CD8-positive, alpha-beta memory T cell (primary cell): ENCODE measurements at places on chromosomes 1 and 21.
A peak's percentile ranks its signal among the peaks of the same experiment; 100 is the strongest.

GRCh38 chr1:51504806-51505525 is 14.1 kb downstream of the EPS15 start:
- DNase-seq: no peak

DNA sequence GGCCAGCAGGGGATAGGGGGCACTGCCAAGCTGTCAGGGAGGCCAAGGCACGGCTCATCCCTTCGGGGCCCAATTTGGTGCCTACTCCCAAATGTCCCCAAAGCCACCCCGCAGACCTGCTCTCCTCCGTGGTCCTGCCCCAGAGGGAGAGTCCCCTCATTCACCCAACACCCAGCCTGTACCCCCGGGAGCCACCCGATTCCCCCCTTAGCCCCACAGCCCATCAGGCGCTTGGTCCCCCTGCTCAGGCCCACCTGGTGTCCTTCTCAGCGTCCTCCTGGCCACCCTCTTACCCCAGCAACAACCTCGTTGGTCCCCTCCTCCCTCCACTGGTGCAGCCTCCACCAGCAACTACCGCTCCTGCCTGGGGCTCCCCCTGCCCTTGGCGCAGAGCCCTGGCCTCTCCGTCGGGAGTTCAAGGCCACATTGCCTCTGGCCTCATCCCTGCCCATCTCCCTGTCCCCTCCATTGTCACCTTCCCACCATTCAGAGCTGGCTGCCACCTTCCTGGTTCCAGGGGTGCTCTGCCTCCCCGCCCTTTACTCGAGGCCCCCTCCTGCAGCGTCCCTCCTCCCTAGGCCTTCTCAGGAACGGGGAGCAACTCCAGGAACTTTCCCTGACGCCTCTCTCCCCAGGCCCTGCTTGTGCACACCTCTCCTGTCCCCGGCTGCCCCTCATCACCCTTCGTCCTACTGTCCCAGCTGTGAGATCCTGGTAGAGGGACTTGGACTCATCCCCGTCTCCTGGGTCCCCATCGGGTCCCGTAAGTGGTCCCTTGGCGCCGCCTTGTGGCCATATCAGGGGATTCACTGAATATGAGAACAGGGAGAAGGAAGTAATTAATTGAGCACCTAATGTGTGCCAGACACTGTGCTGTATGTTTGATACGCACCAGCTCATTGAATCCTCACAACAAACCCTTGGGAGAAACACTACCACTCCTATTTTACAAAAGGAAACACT is 73.9 kb downstream of the RAP1GAP start:
- DNase-seq: no peak

GRCh38 chr1:195745189-195746010 is 862.8 kb downstream of the KCNT2 start:
- DNase-seq: no peak

GRCh38 chr1:156124557-156125483 is 10.3 kb downstream of the LMNA start:
- DNase-seq: peak; percentile 38

GRCh38 chr1:206814716-206815341 is 42.5 kb upstream of the IL10 start:
- no peak for DNase-seq

GRCh38 chr1:162328512-162328911 is 48.1 kb downstream of the SPATA46 start:
- no peak for DNase-seq

GRCh38 chr1:63946866-63947491 is 173.2 kb downstream of the ROR1 start:
- no peak for DNase-seq

GRCh38 chr1:205582471-205583291 is 49.1 kb downstream of the ELK4 start:
- no peak for DNase-seq

- no peak for DNase-seq
These were observed 38.0 kb downstream of the SAMD13 start for GRCh38 chr1:84339503-84339902.

DNA sequence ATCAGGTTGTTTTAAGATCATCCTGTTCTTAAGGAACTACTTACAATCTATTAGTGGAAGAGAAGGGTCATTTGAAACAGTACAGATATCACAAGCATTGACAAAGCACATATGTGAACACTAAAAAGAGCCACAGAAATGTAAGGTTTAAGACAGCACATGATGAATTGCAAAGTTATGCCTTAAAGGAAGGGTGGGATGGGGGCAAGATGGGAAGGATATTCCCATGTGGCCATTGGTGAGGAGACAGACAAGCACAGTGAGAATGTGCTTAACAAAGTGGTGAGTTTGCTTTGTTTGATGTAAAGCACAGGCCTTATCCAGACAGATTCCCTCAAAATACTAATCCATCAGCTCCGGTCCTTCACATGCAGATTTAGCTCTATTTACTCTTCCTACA is 151.6 kb upstream of the IVNS1ABP start:
- no peak for DNase-seq

DNA sequence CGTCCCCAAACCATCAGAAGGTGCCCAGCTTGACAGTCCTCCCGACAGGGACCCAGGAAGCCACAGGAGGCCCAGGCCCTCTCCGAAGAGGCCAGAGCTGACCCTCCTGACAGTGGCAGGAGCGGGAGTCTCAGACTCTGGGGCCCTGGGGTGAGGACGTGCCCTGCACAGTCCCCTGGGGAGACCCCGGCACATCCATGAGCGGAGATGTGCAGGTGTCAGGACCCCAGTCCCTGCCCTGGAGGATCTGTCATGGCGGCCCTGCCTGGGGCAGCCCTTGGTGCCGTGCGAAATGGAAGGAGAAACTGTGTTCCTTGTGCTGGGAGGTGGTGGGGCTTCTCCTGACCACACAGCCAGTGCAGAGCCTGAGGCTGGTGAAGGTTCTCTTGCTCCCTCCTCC is 55.8 kb downstream of the OBSCN start:
- DNase-seq: no peak

- DNase-seq: no peak
These were observed 196 bp downstream of the ALX3 start for GRCh38 chr1:110070282-110070669.

DNA sequence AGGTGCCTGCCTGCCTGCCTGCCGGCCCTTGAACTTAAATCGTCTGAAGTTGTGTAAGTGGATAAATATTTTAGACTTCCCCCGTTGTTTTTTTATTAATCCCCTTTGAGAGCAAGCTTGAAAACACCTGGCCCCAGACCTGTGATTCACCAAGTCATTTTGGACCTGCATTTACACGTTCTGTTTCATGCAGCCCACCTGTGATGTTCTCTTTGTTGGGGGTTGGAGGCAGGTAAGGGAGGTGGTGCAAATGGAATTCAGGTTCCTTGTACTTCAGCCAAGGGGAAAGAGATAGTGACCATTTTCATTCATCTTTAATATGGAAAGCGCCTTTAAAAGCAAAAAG is 1.2 kb downstream of the SLC37A1 start:
- no peak for DNase-seq

GRCh38 chr1:110502402-110503151 is 16.4 kb downstream of the KCNA10 start:
- DNase-seq: no peak

GRCh38 chr1:228393811-228394570 is 12.6 kb downstream of the TRIM11 start:
- no peak for DNase-seq

GRCh38 chr1:155269381-155269780 is 3.9 kb downstream of the CLK2 start:
- no peak for DNase-seq

DNA sequence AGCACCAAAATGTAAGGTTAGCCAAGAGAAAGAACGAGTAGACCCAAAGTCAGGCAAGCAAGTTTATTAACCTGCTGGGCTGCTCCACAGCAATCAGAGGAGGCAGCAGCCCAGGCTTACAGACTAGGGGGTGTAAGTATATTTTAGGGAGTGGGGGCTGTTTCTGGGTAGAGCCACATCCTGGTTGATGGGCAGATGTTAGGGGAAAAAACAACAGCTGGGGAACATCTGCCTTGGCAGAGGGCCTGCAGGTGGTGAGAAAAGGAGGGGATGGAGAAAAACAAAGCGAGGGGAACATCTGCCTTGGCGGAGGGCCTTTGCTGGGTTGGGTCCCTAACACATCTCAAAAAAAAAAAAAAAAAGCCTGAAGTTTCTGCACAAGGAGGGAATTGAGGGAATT is 9.7 kb upstream of the ZBTB48 start:
- no peak for DNase-seq

GRCh38 chr1:88321706-88322105 is 362.4 kb upstream of the PKN2 start:
- DNase-seq: no peak

- no peak for DNase-seq
These were observed 2.8 kb upstream of the TTC22 start for GRCh38 chr1:54803761-54804470.

GRCh38 chr1:45833361-45833760 is 29.9 kb downstream of the MAST2 start:
- no peak for DNase-seq

DNA sequence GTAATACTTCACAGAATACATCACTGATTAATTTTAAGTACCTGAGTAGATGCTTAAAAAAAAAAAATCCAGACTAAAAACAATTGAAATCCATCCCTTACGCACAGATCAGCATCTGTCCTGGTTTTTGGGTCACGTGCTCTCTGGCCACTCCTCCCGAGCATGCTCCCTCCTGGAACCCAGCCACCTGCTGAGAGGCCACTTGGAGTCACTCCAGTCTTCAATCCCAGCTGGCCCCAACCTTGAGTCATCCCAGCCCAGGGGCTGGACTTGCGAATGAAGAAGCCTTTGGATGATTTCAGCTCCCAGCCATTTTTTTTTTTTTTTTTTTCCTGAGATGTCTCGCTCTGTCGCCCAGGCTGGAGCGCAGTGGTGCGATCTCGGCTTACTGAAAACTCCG is 8.9 kb downstream of the MAP1LC3C start:
- DNase-seq: no peak

- no peak for DNase-seq
These were observed 20.4 kb upstream of the LBR start for GRCh38 chr1:225448146-225448805.

DNA sequence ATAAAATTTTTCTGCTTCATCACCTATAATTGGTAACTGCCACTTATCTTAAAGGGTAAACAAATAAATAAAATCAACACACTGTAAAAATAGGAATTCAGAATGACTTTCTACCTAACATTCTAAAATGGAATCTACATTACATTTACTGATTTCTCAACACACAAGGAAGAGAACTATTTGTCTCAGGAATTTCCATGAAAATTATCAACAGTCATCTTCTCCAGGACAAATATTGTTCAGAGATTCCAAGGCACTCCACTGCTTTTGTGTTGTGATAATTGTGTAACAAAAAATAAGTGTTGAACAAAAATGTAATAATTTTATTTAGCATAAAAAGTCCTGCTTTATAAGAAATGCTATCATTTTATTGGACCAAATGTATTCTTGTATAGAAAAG is 7.3 kb downstream of the ODF2L start:
- no peak for DNase-seq

DNA sequence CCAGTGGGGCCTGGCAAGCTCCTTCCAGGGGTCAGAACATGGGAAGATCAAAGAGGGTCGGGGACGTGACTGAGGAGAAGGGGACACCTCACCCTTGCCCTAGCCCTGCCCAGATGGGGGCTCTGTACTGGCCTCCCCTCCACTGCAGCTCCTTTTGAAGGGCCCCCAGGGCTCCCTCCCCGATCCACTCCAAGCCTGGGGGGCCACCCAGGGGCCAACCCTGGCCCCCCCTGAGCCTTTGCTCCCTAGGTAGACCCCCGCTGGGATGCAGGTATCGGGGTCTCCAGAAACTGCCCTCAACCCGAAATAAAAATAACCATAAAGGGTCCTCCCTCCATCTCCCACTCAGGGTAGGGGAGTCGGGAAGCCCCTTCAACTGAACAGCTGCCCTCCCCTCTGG is 37.4 kb upstream of the FAM131C start:
- no peak for DNase-seq

DNA sequence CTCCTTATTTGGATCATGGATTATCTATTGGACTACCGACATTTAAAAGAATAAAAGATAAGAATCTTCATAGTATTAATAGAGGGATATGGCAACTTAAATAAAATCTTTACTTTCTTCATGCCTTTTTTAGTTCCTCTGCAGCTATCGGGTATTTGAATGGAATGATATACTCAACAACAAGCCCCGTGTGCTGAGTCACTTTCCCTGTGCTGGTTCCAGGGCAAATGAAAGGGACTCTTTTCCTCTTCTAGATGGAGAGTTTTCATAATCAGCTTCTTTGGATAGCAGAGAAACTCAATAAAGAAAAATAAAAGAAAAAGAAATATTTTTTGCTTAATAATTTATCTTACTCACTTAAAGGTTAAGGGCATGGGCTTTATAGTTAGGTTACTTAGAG is 213.7 kb downstream of the LRRC40 start:
- DNase-seq: no peak

- no peak for DNase-seq
These were observed 116.1 kb upstream of the DPT start for GRCh38 chr1:168845140-168845539.

- no peak for DNase-seq
These were observed 42.7 kb upstream of the B3GALT2 start for GRCh38 chr1:193229136-193229535.

DNA sequence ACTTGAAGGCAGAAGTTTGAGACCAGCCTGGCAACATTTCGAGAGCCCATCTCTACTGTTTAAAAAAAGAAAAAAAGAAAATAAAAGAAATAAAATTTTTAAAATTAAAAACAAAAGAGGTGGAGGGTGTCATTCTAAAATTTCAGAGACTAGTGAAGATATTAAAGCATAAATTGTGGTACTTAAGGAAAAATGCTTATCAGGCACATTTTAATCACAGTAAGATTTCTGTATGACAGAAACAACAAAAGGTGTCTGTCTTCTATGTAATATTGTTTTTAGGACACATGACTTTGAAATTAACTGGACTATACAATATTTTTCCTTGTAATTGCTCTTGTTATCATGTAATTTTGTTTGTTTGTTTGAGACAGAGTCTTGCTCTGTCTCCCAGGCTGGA is 4.6 kb downstream of the WASF2 start:
- DNase-seq: no peak

- DNase-seq: no peak
These were observed 8.6 kb downstream of the RIIAD1 start for GRCh38 chr1:151729966-151730291.

- no peak for DNase-seq
These were observed 6.9 kb upstream of the SLC35F3 start for GRCh38 chr1:233897325-233898162.

DNA sequence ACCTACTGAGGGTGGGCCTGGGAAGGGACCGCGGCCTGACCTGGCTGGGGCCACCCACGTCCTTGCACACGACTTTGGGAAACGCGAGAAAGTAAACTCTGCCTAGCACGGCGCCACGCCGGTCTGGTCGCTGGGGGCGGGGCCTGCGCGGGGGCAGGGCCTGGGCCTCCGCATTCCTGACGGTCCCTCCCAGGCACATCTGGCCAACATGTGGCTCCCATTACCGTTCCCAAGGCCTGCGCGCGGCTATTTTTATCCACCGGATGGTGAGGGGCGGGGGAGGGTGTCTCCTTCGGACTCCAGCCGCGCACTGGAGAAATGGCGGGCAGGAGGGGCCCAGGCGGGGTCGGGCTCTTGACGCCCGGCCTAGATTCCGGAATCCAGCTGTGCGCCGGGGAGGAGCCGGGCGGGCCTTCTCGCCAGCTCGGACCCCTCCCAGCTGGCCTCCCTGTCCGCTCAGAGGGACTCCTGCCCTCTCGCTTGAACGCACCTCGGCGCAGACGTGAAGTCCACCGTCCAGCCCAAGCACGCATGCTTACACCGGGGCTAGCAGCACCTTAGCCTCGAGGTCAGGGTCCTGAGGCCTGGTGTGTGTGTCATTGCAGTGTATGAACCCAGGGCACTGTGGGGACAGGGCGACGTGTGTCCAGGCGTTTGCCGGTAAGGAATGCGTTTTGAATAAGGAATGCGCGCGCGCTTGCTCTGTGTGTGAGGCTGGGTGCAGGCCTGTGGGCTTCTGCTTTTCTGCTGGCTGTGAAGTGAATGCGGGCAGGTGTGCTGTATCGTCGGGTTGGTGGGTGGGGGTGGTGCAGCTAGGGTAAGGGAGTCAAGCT is 2.1 kb downstream of the EVA1B start:
- no peak for DNase-seq
